ENCODE measurements at places on chromosomes 1 and 21. TPM values are rescaled to one million over a fixed set of nuclear protein-coding genes. Genes with fewer than 3 reads are reported as not detected.

Gene ARHGAP29
- total RNA-seq = 16.5 TPM

Gene RXRG
- not detected for total RNA-seq

Gene AMY2A
- not detected for total RNA-seq

Gene IL22RA1
- 9.6 TPM for total RNA-seq

Gene GNAT2
- not detected for total RNA-seq

Gene ADAM30
- total RNA-seq = not detected

Gene C1QB
- not detected for total RNA-seq

Gene GPR25
- not detected for total RNA-seq

Gene ZNF124
- 4.5 TPM for total RNA-seq

Gene PIK3R3
- 1.0 TPM for total RNA-seq

Gene EPHA2
- total RNA-seq = 150 TPM

Gene MTARC2
- 11.2 TPM for total RNA-seq

Gene TPTE
- not detected for total RNA-seq

Gene AMPD1
- not detected for total RNA-seq

Gene CYP4A11
- total RNA-seq = not detected

Gene APP
- total RNA-seq = 297 TPM

Gene OPRD1
- total RNA-seq = 0.02 TPM

Gene NPR1
- 0.97 TPM for total RNA-seq

Gene MPL
- not detected for total RNA-seq

Gene UBL4B
- not detected for total RNA-seq

Gene ANGPTL3
- total RNA-seq = not detected

Gene MNDA
- not detected for total RNA-seq

Gene SH2D2A
- 3.9 TPM for total RNA-seq

Gene ASCL5
- 0.10 TPM for total RNA-seq

Gene TNN
- total RNA-seq = not detected

Gene GPR137B
- 19.3 TPM for total RNA-seq

Gene POGZ
- total RNA-seq = 17.0 TPM

Gene ADGRL2
- 9.7 TPM for total RNA-seq

Gene ADCY10
- not detected for total RNA-seq

Gene IGSF21
- total RNA-seq = not detected

Gene TRIM67
- total RNA-seq = 0.09 TPM

Gene SLC1A7
- 0.05 TPM for total RNA-seq

Gene CCDC27
- total RNA-seq = not detected

Gene IL24
- total RNA-seq = 0.31 TPM

Gene MAPKAPK2
- total RNA-seq = 78.6 TPM

Gene OR2G6
- total RNA-seq = not detected

Gene MYBPH
- not detected for total RNA-seq

Gene RCSD1
- 0.06 TPM for total RNA-seq

Gene COL16A1
- total RNA-seq = 4.9 TPM

All from A549 treated with GW870086 at 1 μM for 4 hours (cell line).